H54 (cell line): ENCODE measurements at places on chromosomes 2 and 18.

- peak; percentile 39 for DNase-seq
Measured at GRCh38 chr2:25851740-25852503, 26.4 kb downstream of the ASXL2 start.

GRCh38 chr2:96934831-96935540 is 51.4 kb downstream of the FAM178B start:
- DNase-seq = no peak

DNA sequence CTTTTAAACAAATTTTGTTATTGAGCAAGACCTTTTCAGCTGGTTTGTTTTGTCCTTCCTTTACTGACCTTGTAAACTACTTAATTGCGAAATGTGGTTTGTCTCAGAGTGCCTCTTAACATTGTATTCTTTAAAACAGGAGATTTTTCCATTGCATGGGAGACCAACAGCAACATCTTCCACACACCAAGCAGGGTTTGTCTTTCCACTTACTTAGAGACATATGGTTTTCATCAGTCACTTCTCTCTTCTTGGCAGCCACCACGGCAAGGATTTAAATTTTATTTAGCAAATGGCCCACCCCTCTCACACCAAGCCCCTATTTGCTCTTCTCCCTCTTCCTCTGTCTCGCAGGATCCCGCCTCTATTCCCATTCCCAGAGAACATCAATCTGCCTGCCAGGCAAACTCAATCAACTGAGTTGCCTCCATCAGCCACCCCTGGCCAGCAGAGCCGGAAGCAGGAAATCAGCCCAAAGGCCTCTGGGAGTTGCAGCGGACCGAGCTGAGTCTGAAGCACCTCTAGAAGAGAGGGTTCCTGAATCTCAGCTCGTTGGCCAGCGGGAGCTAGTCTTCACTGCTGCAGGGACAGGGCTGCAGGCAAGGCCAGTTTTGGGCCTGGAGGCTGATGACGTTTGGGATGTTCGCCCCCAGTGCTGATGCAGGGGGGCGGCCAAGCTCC is 11.3 kb upstream of the CIB4 start:
- no peak for DNase-seq

DNA sequence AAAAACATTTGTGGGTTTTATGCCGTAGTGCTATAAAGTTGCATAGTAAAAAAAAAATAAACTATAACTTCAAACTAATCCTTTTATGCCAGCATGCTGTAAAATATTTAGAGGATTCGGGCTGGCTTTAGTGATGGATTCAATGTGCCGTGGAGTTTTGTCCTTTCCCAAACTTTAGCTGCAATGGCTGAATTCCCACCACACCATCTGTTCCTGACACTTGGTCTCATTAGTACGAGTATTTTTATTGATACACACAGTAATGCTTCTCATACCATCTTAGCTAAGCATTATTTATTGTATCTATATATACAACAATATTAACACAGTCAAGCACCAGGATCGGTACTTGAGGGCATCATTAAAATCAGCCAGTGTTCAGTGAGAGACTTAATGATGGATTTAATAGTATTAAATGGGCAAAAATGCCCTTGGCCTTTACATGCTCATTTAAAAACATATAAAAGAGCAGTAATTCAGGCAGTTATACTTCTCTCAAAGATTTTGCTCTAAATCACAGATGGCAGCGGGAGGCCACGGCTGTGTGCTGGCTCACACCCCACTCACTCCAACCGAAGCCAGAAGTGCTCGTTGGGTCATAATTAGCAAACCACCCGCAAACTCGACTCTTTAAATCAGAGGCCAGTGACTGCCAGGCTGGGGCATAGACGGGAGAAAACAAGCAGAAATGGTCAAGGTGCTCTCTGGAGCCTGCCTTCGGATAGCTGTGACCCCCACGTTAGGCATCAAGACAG is 297.0 kb upstream of the REV1 start:
- no peak for DNase-seq

DNA sequence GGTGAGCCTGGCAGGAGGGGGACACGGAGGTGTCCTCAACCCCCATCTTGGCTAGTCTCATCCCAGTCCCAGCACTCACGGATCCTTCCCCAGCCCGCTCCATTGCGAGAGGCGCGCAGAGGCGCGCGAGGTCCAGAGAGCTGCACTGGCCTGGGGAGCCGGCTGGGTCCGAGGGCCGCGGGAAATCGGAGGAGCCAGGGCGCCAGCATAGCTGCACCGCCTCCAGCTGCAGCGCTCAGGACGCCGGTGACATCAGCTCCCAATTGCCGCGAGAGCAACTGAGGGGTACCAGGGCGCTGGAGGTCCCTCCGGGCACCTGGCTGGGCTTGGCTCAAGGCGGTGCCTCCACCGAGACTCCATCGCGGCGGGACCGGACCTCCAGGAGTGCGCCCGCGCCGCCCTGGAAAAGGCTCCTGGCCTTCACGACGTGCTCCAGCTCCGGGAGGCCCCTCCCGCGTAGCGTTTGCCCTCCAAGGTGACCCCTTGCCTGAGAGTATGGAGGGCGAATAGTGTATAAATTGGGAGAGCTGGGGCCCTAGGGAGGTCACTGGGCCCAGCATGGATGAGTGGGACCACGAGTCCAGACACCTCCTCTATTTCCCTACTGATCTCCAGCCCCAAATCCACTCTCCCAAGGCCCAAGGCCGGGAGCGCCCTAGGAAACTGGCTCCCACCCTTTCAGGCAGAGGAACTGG is 5.5 kb downstream of the RTKN start:
- DNase-seq = no peak

- no peak for DNase-seq
Measured at GRCh38 chr2:212811036-212811805, 272.6 kb upstream of the ERBB4 start.

DNA sequence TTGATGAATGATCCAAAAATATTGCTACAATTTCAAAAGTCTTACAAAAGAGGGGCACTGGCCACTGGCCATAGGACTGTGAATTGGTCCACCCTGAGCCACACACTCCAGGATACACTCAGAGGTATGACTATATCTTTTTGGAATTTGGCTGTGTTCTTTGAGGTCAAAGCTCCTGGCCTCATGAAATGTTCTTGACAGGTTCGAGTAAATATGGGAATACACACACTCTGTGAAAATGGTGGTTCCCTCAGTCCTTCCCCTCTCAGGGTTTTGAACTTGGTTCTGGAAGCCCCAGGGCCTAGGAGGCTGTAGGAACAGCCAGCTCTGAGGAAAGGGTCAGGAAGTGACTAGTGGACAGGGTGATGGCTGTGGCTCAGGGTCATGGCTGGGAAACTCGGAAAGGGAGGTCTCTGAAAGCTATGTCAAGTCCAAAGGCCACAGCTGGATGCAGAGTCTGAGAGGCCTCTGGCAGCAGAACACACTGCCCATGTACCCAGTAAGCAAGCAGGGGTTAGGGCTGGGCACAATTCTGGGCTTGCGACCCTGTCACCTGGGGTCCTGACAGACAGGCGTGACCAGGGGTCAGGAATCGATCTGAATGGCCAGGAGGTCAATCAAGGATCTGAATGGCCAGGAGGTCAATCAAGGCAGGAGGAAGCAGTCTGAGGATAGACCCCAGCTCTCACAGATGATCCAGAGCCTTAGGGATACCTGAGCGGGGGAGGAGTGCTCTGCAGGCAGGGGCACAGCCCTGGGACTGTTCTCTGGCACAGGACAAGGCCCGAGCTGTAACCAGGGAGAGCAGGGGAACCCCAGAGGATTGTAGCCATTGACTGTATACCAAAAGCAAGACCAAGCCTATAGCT is 223.4 kb upstream of the SMAD2 start:
- DNase-seq = peak; percentile 44

DNA sequence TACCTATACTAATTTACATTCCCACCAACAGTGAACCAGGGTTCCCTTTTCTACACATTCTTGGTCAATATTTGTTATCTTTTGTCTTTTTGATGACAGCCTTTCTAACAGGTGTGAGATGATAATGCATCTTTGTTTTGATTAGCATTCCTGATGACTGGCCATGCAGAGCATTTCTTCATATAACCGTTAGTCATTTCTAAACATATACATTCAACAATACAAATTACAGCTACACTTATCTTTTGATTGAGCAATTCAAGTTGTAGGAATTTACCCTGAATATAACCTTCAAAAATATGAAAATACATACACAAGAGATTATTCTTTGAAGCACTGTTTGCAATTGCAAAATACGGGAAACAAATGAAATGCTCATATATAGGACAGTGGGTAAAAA is 94.9 kb downstream of the TMEM131 start:
- no peak for DNase-seq

- DNase-seq = no peak
Measured at GRCh38 chr2:120642646-120643045, 93.0 kb upstream of the GLI2 start.

DNA sequence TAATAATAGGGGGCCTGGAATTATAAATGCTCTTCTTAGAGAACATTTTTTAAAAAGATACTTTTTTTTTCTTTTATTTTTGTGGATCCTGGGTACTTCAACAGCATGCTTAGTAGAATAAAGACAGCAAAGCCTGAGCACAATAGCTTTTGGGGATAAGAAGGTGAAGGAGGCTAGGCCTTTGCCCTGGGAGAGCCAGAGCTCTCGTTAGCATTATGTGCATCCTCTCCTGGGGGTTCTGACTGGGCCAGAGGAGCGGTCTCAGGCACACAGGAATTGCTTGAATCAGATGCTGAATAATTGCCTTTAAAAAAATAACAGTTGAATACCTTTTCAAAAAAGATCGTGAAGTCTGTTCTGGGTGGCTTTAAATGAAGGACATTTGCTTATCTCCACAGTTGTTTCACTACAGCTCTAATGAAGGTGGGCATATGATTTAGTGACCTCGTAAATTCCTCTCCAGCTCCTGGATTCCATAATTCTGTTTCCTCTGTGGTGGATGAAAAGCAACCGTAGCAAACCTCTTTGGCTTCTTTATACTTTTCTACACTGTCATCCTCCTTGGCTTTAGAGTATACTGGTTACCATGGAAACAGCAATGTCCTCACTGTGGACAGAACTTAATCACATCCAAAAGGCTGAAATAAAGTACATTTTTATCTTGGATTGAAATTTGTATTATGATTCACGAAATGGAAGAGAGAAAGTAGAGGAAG is 133.8 kb downstream of the MAIP1 start:
- no peak for DNase-seq

GRCh38 chr2:183950673-183951072 is 647.7 kb upstream of the ZNF804A start:
- no peak for DNase-seq

DNA sequence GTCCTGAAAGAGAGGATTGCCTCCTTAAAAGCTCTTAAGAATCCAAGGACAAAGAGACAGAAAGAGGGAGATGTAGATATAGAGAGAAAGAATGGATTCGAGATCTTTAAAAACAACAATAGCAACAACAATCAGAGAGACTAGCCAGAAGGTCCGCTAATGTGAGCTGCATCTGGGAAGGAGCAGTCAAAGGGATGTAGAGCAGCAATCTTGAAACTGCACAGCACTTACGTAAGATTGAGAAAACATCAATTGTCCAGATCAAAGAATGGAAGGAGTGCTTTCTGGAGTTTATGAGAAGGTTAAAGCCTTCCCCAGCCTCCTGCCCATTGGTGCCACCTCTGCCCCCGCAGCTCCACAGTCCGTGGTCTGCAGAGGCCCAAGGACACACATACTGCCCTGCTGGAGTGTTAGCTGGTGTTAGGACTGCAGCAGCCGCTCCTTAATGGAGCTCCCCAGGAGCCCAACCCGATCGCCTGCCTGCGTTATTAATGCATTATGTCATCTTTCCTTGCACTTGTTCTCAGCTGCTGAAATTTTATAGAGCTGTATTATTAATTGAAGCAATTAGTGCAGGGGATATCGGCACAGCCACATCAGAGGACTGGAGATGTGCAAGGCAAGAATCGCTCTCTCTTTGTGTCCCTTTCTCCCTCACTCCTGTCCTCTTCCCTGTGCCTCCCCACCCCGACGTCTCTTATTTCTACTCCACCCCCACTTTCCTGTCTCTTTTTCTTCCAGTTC is 94.2 kb upstream of the STPG4 start:
- no peak for DNase-seq
